Activated T-helper 9 cell treated with anti-CD3 and anti-CD28 coated beads, Interleukin-2, amount 50 U/mL, for 16 hours (primary cell): ENCODE measurements at places on chromosomes 6 and 20.

GRCh38 chr6:16633961-16634360 lies 127.3 kb downstream of the ATXN1 start:
- no peak for DNase-seq

DNA sequence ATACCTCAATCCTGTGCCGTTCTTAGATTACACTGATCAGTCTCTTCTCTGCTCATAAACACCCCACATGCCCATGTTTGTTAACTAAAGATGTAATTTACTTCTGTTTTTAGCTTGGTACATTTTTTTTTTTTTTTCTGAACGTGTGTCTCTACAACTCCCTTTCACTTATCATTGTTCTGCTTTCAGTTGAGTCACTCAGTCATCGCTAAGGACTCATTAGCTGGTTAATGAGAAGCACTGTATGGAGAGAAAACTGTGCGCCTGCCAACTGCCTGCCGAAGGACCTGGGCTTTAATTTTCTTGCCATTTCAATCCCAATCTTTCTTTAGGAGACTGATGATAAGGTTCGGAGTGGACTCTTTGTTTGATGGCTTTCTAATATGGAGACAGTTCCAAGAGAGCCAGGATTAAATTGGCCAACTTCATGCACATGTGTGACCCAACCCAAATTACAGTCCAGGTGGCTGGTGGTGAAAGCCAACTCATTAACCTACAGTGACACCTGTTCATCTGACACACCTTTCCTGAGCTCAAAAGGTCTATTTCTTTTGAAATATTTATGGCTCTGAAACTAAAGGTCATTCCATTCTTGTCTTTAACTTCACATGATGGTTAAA lies 334.1 kb downstream of the BCKDHB start:
- DNase-seq: no peak

- no peak for DNase-seq
Observed at GRCh38 chr6:101454106-101454676, 60.7 kb downstream of the GRIK2 start.

GRCh38 chr20:45672765-45673164 lies 2.7 kb upstream of the WFDC11 start:
- DNase-seq: no peak

DNA sequence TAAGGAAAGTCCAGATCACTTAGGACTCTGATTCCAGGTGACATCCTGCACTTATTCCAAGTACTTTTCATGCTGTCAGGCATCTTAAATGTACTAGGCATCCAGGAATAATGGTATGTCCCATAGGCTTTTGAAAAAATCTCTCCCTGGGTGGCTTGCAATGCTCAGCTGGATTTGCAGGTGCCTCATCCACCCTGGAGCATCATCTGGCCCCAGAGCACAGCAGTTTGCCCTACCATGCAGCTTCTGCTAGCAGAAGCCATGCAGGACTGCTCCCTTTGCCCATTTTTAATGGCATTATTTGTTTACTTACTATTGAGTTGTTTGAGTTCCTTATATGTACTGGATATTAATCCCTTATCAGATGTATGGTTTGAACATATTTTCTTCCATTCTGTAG lies 45.2 kb downstream of the DZANK1 start:
- no peak for DNase-seq

- no peak for DNase-seq
Observed at GRCh38 chr6:137552809-137553208, 58.6 kb upstream of the OLIG3 start.

- DNase-seq: no peak
Observed at GRCh38 chr6:169051371-169051770, 202.3 kb downstream of the THBS2 start.

GRCh38 chr20:32494483-32495216 lies 90.5 kb downstream of the NOL4L start:
- DNase-seq: no peak

DNA sequence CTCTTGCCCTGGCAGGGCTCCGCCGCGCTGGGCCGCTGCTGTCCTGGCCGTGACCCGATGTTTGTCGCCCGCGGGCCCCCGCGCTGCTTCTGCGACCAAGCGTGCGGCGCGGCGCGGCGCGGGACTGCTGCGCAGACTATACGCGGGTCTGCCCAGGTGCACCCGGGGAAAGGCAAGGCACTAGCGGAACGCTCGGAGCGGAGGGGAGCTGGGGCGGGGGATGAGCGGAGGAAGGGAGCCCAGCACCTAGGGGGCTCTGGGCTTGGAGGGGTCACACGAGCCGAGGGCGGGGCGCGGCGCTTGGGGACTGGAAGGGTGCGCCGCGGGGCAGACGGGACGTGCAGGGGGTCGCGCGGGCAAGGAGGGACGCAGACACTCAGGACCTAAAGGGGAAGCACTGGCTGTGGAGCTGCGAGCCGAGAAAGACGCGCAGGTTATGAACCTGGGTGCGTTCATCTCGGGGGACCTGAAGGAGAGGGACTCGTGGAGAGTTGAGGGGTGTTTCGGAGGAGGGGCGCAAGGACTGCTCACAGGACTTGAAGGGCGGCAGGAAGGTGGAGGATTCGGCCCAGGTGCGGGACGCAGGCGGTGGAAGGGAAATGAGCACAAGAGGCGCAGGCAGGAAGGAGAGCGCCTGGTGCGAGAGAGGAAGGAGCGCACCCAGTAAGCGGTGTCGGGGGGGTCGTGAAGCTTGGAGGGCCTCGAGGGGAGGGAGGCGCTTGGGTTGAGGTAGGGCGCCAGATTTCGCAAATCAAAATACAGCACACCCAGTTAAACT lies 40.8 kb upstream of the ZNFX1 start:
- no peak for DNase-seq

DNA sequence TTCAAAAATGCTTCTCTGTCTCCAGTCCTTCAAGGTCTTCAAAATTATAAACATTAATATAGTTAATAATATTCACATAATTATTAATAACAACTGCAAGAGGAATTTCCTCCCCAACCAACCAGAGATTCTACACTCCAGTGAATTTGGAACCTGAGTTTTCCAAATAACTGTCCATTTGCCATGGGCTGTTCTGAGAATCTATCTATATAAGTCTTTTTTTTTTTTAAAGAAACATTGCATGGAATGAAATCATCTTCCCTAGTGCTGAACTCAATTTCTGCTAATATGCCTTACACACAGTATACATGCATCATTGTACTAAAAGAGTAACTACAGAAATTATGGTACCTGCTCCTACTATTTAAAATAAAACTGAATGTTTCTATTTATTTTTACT lies 113.9 kb downstream of the SLC22A3 start:
- DNase-seq: no peak

DNA sequence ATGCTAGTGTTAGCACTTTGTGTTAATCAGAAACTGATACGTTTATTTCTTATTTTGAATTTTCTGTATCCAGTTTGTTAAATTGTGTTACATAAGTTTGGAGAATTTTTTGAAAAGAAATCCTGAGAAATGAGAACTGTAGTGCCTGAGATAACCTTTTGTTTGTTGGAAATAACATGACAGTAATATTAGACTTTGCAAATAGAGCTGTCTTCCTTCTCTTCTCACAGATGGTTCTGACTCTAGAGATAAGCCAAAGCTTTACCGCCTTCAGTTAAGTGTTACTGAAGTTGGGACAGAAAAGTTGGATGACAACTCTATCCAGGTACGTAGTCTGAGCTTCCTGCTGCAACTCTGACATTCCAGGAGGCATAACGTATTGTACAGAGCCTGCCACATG lies 69.9 kb downstream of the AFDN start:
- DNase-seq: no peak

DNA sequence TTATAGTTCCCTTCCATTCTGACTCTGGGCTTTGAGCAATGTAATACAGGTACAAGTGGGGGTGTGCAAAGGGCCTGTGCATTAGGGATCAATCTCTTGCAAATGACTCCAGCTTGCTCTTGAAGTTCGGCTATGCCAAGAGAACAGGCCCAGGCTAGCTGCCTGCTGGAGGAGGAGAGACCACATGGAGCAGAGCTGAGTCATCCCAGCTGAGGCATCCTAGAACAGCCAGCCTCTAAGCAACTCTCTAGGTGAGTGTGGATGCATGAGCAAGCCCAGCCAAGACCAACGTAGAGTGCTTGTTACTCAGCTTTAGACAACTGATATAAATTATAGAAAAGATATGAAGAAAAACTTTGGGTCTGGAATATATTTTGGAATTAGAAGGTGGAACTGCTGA lies 47.6 kb upstream of the RBM24 start:
- DNase-seq: no peak

- no peak for DNase-seq
Observed at GRCh38 chr6:122369536-122369935, 29.9 kb upstream of the HSF2 start.

DNA sequence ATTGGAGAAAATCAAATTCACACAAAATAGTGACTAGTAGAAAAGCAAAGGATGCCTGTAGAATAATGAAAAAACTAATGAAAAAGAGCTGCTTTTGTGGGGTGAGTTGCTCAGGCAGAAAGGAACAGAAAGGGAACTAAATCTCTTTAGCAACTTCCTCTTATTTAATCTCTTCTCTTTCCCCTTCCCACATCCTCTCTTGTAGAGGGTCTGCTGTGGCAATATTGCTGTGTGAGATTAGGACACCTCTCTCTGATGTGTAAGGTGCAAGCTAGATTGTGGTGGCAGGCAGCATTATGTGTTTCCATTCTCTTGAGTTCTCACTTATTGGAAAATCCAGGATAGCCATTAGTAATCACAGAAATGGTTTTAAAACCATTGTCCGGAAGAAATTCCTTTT lies 49.7 kb downstream of the SYNE1 start:
- DNase-seq: no peak

DNA sequence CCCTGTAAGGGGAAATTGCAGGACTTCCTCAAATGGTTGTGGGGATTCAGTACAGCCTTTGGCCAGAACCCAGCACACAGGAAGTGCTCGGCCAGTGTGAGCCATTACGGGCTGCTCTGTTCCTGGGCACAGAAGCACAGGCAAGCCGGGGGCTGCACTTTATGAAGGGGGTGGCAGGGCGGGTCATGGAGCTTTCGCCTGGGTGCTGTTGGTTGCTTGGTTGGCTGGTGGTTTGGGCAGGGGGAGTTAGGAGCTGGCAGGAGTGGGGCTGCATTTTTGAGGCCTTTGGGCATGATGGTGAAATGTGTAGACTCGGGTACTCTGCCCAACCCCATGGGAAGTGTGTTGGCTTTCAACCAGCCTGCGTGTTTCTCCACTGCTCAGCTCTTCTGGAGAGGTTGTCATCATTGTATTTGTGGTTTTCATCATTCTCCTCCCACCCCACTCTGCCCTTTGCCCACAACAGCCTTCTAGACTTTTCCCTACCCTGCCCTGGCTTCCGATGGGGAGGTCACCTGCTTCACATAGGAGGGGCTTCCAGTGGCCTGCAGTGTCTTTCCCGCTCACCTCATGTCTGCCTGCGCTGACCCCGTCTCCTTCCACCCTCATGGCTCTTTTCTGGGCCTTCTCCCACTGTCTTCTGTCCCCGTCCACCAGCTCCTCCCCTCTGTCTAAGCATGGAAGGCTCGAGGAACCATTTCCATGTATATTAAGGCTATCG lies 16.1 kb upstream of the RBM38 start:
- DNase-seq: no peak

DNA sequence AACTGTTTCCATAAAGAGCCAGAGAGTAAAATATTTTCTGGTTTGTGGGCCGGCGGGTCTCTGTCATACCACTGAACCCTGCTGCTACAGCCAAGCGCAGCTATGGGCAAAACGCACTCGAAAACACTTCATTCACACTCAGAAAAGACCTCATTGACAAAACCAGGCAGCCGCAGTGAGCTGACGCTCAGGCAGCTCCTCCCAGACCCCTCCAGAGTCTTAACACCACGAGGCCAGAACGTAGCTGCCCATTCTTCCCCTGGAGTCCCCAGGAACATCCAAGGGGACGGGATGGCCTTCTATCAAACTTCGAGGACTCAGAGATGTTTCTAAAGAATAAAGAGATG lies 35.6 kb upstream of the ZBP1 start:
- no peak for DNase-seq

DNA sequence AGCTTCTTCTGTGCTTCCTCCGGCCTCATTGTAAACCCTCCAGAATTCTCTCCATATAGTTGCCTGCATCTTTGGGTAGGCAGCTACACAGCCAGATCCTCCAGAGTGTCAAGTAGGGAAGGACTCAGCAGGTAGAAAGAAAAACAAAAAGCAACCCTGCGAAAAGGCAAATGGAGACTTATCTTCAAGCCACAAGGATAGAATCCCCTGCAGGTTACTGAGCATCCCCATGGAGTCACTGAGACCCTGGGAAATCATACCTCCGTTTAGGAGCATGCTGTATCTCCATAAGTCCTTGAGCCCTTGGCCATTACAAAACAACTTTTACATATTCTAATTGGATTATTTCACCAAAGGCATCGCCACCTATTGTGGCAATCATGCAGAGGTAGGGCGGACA lies 28.6 kb downstream of the ALDH8A1 start:
- no peak for DNase-seq

DNA sequence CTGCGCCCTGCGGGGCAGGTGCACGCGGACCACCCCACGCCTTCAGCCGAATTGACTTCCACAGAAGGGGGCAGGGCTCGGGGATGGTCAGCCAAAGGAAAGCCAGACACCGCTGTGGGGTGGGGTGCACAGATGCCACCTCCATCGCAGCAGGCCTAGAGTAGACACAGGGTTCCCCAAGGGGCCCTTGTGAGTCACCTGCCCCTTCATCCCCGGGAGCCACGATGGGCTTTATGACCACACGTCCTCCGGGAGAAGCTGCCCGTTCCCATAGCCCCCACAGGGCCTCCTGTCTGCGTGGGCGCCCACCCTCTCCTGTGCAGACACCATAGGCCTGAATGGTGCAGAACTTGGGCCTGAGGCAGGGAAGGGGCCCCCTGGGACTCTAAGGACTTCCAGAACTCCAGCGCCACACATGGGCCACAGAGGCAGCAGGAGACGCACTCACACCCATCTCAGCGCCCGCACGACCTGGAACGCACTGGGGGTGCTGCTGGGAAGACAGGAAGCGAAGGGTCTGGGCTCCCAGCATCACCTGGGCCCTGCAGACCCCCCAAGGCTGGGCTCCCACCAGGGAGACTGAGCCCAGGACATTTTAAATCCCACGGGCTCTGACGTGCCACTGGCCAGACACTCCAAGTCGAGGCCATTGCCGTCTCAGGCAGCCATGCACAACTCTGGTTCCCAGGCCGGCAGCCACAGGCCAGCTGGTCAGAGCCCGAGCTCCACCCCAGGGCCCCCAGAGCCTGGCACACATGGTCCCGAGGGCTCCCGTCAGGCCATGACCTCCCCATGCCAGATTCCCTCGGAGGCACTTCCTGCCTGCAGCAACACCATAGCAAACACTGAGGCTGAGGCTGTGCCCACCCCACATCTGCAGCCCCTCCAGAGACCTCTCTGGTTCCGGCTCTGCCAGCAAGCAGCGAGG lies 134.2 kb downstream of the DLL1 start:
- DNase-seq: no peak

DNA sequence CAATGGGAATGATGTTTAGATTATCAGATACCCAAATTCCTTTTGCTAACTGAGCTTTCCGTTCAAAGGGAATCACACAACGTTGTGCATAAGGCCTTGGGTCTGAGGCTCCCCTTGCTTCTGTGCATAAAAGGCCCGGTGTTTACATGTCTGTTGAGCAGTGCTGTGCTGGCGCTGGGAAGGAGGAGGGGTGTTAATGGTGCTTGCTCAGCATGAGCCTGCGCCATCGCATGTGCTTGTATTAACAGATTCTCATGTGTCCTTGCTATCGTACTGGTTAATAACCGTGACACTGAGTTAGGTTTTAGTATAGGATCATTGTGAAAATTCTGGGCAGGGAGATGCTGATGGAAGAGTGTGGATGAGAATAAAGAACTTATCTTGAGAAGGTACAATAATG lies 62.3 kb upstream of the TRAF3IP2 start:
- no peak for DNase-seq
